Tibial nerve (tissue), 4 donors: ENCODE measurements at places on chromosomes 3 and 15. TPM values are rescaled to one million over a fixed set of nuclear protein-coding genes. Genes with fewer than 3 reads are reported as not detected.

FSD2 gene
- not detected for total RNA-seq

GPR156 gene
- 0.78 TPM for total RNA-seq

CYP19A1 gene
- 14.0 TPM for total RNA-seq

PAK6 gene
- total RNA-seq, result not detected

SPRED1 gene
- total RNA-seq, result 35.0 TPM

NUP210 gene
- 9.3 TPM for total RNA-seq

DNA sequence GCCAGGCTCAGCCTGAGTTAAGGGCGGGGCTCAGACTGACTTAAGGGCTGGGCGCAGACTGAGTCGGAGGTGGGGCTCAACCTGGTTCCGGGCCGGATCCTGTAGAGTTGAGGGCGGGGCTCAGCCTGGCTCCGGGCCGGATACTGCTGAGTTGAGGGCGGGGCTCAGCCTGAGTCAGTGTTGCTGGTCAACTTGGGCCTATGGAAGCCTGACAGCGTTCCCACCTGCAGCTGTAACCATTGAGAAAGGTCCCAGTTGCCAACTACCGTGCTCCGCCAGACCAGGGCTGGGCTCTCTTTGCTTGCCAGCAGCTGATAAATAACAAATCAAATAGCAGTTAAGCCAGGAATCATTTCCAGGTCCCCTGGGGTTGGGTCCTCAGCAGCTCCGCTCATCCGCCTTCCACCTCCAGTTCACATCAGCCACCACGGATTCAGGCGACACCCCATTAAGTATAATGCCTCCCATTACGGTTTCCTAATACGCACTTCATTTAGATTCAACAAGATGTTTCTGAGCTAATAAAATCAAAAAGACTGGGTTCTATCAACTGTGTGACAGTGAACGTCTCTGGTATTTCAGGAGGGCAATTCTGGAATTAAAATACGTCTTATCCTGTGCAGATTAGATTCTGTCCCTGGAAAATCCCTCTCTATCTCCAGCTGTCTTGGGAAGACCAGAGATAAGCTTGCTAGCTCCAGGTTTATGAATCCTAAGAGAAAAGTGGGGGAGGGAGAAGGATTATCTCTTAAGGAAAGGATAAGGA is 7.3 kb downstream of the GRIP2 start:
- DNase-seq, result no peak

GRCh38 chr3:45984331-45985312 is 11.0 kb downstream of the FYCO1 start:
- DNase-seq, result no peak

GRCh38 chr15:70158309-70159000 is 60.7 kb upstream of the TLE3 start:
- DNase-seq, result no peak

- no peak for DNase-seq
These were observed at the start of gene FLNB for GRCh38 chr3:58008141-58009025. FLNB (plus strand) TSS chr3:58008422; CDS start chr3:58008565, 143 bp downstream.

- DNase-seq, result no peak
These were observed 614.8 kb downstream of the ZIC1 start for GRCh38 chr3:148023994-148024393.

- DNase-seq, result peak; percentile 0
These were observed 352.6 kb downstream of the OCA2 start for GRCh38 chr15:27746401-27746955.

DNA sequence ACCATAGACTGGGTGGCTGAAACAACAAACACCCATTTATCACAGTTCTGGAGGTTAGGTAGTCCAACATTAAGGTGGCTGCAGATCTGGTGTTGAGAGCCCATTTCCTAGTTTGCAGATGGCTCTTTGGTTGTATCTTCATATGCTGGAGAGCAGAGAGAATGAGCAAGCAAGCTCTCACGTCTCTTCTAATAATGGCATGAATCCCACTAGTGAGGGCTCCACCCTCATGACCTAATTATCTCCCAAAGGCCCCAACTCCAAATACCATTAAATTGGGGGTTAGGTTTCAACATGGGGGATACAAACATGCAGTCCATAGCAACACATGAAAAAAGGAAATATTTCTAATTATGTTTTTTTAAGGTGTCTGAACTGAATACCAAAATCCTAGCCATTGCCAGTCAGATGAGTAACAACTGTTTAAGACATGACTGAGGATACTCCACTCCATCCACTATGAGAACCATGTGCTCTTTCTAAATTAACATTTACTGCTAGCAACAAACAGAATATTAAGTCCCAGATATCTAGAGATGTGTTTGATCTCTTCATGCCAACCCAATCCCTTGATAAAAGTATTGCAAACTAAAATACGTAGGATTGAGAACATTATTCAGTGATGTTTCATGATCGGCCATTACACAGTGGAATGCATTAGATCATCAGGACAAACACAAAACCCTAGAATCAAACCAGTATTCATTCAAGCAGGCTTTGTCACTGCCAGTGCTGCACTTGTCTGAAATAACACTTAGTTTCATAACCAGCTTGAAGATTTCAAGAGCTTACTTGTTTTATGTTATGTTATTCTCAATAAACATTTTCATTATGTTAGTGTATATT is 340.3 kb downstream of the SLC9A9 start:
- no peak for DNase-seq

DNA sequence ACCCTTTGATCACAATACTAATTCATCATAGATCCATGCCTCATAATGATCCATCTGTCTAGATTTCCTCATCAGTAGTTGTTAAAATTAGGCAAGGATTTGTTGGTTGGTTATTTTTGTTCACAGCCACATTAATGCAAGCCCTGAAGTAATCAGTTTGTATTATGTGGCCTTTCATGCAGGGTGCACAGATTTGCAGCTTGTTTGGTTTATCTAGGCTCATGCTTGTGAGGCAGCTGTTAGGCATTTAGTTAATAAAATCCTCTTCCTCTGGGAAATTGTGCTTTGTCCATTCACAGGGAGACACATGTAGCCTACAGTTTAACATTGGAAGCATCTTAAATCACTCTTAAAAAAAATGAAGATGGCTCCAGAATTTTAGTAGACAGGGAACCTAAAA is 162.8 kb upstream of the ZNF385D start:
- DNase-seq, result no peak

- no peak for DNase-seq
These were observed 158.6 kb downstream of the UACA start for GRCh38 chr15:70604666-70605315.

DNA sequence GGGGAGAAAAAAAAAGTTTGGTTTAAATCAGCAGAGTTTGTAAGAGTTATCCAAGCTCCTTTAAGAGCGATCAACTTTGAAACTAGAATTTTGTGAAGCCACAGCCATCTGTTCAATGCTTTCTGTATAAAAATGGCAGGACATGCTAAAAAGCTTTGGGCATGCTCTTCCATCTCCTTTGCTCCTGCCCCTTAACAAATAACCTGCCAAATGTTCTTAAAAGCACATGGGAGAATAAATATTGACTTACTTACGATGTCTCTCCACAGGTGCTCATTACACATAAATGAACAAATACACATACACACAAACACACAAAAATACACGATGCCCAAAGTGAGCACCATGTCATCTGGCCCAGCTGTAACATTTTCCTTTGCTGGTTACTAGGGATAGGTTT is 211.8 kb upstream of the DPH6 start:
- no peak for DNase-seq

- DNase-seq, result no peak
These were observed 9.8 kb upstream of the PLAAT1 start for GRCh38 chr3:193231201-193231600.

GRCh38 chr3:99850608-99851007 is 32.9 kb downstream of the CMSS1 start:
- DNase-seq, result no peak
